ENCODE measurements at places on chromosomes 3 and 15.

- DNase-seq: no peak
Measured at GRCh38 chr15:67462875-67463274, 58.1 kb upstream of the C15orf61 start.

DNA sequence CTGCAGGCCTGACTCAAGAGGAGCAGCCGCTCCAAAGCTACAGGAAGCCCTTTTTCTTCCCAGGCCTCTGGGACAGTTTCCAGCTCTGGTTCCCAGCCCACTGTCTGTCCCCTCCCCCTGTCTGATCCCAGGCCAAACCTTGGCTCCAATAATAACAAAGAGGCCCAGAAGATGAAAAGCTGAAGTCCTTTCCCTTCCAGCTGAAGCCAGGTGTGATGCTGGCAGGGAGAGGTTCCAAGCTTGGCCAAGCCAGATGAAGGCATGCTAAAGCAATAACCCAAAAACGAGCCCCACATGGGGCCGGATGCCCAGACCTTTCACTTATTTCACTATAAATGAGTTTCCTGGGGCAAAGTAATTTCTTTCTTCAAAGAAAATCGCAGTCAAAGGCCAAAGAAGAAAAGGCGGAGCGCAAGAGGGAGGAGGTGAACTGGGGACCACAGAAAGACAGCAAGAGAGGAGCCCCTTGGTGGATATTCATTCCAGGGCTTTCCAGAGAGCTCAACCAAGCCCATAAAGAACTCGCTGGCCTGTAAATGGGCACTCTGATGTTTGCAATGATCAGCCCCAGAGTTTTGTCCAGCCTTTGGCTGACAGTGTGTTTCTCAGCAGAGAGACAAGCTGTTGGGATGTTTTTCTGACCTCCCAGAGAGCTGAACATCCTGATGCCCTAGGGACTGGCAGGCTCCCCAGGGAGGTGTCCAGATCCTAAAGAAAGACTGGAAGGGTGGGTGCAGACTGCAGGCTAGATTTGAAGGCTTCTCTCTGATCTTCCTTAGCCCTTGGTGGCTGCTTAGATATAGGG is 157.6 kb downstream of the UACA start:
- peak; percentile 96 for DNase-seq

- no peak for DNase-seq
Measured at GRCh38 chr15:56208641-56209155, 35.0 kb downstream of the RFX7 start.

- DNase-seq: no peak
Measured at GRCh38 chr3:130975251-130975650, 51.4 kb downstream of the ASTE1 start.

- no peak for DNase-seq
Measured at GRCh38 chr15:48147358-48147757, 26.6 kb downstream of the SLC24A5 start.

DNA sequence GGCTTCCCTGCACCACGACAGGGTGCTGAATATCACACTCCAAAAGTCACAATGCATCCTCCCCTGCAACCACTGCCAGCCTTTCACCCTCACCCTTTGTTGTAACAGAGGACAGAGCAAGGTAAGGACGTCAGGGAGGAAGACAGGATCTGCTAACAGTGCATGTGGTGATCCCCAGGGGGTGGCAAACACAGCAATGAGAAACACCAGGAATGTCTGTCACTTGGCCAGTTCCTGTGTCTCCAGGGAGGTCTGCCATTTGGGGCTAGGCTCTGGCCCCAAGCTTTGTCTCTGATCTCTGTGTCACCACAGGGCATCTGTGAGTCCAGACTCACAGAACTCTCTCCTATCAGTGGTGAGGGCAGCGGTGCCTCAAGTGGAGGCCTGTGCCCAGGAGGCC is 54.3 kb upstream of the SLC24A5 start:
- DNase-seq: no peak

DNA sequence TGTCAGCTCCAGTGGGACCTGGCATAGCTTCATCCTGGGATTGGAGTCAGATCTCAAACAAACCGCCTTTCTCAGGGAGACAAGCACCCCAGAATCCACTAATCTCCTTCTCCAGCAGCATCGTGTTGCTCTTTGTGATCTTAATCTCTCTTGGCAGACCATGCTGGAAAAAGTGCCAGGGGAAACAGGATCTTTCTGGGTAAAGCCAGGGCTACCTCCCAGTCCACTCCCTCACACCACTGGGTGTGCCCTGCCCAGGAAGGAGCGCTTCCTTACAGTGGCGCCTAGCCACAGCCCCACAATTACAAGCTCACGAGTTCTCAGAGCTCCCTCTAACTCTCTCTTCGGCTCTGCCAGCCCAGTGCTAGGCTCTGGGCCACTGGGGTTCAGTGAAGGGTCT is 32.2 kb downstream of the RPLP1 start:
- DNase-seq: no peak

GRCh38 chr3:97949743-97950142 is 22.5 kb downstream of the RIOX2 start:
- DNase-seq: no peak

GRCh38 chr15:99438691-99439523 is 126.9 kb upstream of the MEF2A start:
- peak; percentile 47 for DNase-seq

DNA sequence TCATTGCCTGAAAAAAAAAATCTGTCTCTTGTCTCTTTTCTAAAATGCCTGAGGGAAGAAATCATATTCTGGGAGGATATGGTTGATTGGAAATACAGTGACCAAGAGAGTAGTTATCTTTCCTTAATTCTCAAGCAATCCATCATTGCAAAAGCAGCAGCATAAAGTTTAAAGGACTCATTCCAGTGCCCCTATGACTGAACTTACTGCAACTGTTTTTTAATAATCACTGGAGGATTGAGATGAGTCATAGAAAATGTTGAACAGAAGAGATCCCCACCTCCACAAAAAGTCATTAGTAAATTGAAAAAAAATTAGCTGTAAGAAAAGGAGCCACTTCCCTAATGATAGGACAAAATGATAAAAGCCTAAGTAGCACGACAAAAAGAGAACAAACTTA is 121.5 kb downstream of the SLC9A9 start:
- DNase-seq: no peak

DNA sequence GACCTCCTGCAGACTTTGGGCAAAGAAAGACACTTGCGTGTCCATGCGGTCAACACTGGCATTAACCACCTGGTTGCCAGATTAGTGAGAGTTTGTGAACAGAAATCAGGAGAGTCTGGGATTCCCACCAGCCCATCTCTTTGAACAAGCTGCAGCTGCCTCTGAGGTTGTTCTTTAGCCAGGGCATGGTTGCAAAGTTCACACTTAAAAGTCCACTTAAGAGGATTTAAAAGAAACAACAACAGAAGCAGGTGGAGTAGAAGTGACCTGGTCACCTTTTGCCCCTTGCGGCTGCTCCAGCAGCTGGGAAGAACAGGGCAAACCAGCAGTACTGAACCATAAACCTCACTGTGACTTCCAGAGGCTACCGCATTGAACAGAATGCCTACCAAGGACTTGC is 97.3 kb downstream of the FOXB1 start:
- DNase-seq: no peak

GRCh38 chr3:47901280-47901833 is 98.4 kb downstream of the DHX30 start:
- DNase-seq: no peak

DNA sequence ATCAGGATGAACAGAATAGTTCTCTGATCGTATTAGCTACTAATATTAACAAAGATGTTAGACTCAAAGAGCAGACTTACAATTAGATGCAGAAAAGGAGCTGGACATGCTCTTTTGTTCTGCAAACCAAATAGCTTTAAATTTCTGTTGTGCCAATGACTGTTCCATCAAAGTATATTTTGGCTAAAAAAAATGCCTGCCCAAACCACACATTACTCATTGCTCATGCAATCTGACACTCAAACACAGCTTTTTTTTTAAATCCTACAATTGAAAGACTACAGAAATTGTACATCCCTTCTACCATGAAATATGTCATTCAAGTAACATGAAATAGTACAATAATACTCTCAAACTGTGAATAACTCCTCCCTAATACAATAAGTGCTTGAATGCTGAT is 48.6 kb downstream of the SHOX2 start:
- DNase-seq: no peak

GRCh38 chr3:171783086-171783485 is 27.2 kb downstream of the PLD1 start:
- DNase-seq: no peak

GRCh38 chr15:65040461-65040860 is 4.7 kb upstream of the SLC51B start:
- DNase-seq: no peak

GRCh38 chr3:48413086-48413485 is 16.8 kb downstream of the PLXNB1 start:
- no peak for DNase-seq

DNA sequence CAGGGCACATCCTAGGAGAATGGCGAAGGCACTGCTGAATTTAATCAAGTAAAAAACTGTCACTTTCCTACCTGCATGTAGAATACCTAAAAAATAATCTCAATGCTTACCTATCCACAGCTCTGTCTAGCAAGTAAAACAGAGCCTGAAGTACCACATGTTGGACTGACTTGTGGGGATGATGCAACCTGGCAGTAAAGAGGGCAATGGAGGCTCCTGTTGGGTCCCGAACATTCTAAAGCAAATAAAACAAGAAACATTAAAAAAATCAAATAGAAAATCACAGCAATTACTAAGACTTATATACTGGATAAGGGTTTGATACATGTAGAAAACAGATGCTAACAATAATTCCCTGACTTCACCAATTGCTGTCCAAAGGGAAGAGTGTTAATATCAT is 56.1 kb downstream of the PTPN9 start:
- DNase-seq: no peak

DNA sequence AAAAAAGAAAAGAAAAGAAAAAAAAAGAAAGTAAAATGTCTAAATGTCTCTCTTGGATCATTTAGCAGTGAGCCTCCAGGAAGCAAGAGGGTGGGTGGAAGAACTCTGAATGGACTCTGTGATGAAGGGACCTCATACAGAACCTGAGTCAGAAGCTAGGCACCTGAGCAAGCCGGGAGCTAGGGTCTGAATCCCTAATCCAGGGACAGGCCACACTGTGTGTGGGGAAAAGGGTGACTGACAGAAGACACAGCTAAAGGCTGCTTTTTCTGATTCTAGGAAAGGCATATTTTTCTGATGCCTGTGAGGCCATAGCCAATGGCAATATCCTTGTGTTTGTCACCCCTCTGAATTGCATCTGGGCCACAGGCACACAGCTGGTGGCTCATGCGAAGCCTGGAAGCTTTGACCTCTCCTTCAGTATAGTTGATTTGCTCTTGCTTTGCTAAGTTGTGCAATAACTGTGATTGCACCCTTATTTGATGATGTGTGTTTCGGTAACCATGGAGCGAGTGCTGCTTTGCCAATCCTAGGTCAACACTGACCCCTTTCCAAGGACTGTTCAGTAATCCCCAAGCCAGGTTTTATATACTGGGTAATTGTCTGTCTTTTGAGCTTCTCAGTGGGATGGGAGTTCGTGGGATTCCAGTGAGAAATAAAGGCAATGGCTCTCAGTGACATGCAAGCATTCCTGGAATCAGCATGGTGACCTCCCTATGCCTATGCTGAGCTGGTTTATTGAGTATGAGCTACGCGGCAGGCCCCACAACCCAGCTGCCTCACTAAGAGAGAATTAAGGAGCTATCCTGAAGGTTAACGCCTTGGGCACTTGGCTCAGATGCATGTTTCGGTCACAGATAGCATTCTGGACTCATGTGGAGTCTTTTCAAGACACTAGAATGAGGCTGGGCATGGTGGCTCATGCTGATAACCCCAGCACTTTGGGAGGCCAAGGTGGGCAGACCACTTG is 49.0 kb upstream of the OSBPL11 start:
- no peak for DNase-seq

GRCh38 chr3:67093305-67093704 is 95.2 kb downstream of the KBTBD8 start:
- DNase-seq: no peak

DNA sequence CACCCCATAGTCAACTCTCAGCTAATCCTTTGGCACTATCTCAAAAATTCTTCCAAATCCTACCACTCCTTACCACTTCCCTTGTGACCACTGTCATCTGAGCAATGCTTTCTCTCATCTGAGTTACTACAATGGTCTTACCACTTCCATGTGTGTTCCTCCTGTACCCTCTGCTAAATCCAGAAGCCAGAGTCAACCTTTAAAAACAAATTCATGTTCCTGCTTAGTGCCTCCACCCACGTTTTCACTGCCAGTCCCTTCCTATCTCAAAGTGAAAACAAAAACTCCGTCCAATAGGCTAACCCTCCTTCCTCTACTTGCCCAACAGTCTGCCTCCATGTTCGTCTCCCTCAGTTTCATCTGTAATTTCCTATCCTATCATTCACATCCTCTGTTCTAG is 109.0 kb downstream of the ADAMTS9 start:
- no peak for DNase-seq

GRCh38 chr15:37709669-37710068 is 224.8 kb upstream of the TMCO5A start:
- DNase-seq: no peak

DNA sequence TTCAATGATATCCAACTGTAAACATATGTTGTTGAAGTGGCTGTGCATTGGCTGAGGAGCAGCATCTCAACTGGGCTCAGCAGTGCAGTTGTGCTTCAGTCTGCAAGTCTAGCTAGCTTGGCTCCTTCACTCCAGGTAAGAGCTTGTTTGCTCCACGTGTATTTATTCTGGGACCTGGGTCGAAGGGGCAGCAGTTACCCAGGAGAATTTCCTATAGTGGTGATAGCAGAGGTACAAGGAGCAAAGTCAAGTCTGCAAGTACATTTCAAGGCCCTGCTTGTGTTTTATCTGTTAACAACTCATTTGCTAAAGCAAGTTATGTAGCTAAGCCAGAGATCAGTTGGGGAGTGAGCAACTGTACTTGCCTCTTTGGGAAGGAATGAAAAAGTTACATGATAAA is 286.2 kb upstream of the UMPS start:
- no peak for DNase-seq

DNA sequence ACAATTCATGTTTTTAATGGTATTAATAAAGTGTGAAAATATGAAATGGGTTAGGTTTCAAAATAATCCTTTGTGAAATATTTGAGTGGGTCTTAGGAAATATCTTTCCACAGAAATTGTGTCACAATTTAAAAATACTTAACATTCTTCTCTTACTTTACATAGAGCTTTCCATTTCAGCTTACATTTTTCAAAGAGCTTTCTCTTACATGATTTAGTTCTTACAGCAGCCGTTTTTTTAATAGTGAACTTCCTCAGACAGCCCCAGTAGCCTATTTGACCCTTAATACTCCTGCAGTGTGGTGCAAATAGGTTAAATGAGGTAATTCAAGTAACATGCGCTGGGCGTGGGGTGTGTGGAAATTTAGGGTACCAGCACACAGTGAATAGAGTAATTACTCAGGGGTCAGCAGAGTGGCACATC is 21.8 kb downstream of the P2RY12 start:
- DNase-seq: no peak

DNA sequence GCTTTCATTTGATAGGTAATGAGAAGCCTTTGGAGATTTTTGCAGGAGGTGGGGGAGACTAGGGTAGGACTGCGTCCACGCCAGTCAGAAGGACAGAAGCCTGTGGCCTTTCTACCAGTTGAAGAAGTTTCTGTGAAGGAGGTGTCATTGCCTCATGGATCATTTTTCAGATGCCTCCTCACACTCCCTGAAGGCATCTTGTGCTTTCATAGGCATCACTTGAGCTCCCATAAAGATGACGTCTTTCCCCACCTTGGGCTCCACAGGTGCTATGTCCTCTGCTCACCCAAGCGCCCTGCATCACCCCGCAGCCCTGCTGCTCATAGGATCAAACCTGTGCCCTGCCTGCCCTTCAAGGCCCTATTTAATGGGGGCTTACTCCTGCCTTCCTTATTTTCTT is 7.5 kb upstream of the ITGA11 start:
- DNase-seq: no peak
